Common myeloid progenitor, CD34-positive (primary cell): ENCODE measurements at places on chromosomes 3 and 15.

DNA sequence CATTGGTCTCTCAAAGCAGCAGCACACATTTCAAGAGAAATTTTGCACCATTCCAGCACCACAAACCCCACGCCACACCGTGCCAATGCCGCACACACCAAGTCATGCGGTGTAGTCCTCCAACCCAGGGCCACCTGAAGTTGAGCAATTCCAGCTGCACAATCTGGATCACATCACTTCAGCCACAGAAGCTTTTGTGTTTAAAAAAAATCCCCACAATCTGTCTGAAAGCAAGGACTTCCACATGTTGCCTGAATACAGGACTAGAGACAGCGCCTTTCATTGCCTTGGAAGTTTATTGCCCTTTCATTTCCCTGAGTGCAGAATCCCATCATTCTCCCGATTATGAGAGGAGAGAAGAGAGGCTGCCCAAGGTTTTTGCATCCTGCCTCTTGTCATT is 175.6 kb upstream of the BCL6 start:
- no peaks in the 10 kb centered on the region for H3K36me3 ChIP-seq
- no peak overlapping the region for H3K27ac ChIP-seq
- no peaks in the 10 kb centered on the region for H3K27me3 ChIP-seq
- H3K4me1 ChIP-seq, result peaks cover 18% of the 10 kb centered on the region
- DNase-seq, result no peak
- H3K4me3 ChIP-seq, result no peak overlapping the region

DNA sequence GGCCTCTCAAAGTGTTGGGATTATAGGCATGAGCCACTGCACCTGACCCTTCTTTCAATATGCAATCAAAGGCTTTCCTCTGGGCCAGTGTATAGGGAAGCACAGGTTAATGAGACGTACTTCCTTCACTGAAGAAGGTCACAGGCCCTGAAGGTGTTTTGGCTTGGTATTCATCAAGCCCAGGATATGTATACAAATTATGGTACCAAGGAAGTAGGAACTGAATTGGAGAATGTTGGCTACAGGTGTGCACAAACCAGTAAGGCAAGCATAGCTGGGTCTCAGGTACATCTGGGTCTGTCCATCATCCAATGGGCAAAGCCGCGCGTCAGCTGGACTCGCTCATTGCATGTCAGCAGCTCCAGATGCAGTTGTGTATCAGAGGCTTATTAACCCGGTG is 237.9 kb downstream of the ADAMTS17 start:
- H3K27ac ChIP-seq, result no peak overlapping the region
- no peaks in the 10 kb centered on the region for H3K27me3 ChIP-seq
- H3K36me3 ChIP-seq, result no peaks in the 10 kb centered on the region
- DNase-seq, result no peak
- no peaks in the 10 kb centered on the region for H3K4me1 ChIP-seq

- DNase-seq, result no peak
- no peak overlapping the region for H3K27ac ChIP-seq
- no peaks in the 10 kb centered on the region for H3K4me1 ChIP-seq
- H3K27me3 ChIP-seq, result no peaks in the 10 kb centered on the region
Observed at GRCh38 chr3:59065240-59065639, 15.4 kb upstream of the CFAP20DC start.

DNA sequence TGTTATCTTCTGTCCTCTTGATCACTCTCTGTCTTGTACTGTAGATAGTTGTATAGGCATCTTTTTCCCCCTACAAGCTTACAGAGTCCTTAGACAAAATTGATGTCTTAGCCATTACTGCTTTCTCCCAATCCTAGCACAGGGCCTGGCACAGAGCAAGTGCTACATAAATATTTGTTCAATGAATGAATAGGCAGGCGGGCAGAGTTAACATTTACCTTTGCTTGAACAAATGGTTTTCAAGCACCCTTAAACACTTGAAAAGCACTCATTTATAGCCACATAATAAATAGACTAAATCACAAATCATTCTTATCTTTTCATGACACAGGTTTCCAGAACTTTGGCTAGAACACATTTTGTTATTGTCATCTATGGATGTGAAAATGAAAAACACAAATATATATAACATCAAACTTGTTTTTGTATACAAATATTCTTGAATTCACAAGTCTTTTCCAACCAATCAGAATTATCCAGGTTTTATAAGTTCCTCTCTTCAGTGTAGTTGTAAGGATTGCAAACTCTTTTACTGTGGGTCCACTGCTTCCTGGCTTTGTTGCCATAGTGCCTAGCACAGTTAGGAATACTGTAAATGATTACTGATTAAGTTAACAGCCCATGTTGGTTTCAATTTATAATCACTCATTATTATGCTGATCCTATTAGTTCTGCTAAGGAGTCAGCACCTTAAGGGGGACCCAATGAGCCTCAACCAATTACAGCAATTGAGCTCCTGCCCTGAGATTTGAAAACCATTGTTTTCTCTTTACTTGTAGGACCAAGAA is 61.9 kb downstream of the ISL2 start:
- H3K27me3 ChIP-seq, result no peaks in the 10 kb centered on the region
- H3K4me1 ChIP-seq, result no peaks in the 10 kb centered on the region
- H3K27ac ChIP-seq, result no peak overlapping the region
- no peak for DNase-seq
- H3K4me3 ChIP-seq, result no peak overlapping the region
- H3K36me3 ChIP-seq, result peaks cover 3% of the 10 kb centered on the region

DNA sequence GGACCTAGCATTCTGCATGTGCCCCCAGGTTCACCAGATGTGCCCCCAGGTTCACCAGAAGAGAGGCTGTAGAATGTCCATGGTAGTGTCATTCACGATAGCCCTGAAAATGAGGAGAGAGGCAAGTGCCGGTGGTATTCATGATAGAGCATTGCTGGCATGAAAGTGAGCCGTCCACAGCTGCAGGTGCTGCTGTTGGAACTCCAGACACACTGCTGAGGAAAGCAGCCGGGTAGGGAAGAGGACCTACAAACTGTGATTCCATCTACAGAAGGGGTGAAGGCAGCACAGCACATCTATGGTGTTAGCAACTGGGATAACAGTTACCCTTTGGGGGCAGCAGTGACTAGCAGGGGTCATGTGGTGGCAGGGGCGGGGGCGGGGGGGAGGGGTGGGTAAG is 125.0 kb upstream of the PLXNA1 start:
- H3K4me3 ChIP-seq, result no peak overlapping the region
- H3K36me3 ChIP-seq, result no peaks in the 10 kb centered on the region
- no peaks in the 10 kb centered on the region for H3K27me3 ChIP-seq
- DNase-seq, result no peak
- no peaks in the 10 kb centered on the region for H3K4me1 ChIP-seq

- no peak overlapping the region for H3K27ac ChIP-seq
- no peaks in the 10 kb centered on the region for H3K4me1 ChIP-seq
- H3K4me3 ChIP-seq, result no peak overlapping the region
- no peaks in the 10 kb centered on the region for H3K27me3 ChIP-seq
- no peaks in the 10 kb centered on the region for H3K36me3 ChIP-seq
Observed at GRCh38 chr15:33994005-33994615, 25.8 kb downstream of the CHRM5 start.
